ENCODE measurements at places on chromosomes 7 and 10.

- DNase-seq: no peak
These were observed 73.5 kb downstream of the KMT2C start for GRCh38 chr7:152362128-152362926.

DNA sequence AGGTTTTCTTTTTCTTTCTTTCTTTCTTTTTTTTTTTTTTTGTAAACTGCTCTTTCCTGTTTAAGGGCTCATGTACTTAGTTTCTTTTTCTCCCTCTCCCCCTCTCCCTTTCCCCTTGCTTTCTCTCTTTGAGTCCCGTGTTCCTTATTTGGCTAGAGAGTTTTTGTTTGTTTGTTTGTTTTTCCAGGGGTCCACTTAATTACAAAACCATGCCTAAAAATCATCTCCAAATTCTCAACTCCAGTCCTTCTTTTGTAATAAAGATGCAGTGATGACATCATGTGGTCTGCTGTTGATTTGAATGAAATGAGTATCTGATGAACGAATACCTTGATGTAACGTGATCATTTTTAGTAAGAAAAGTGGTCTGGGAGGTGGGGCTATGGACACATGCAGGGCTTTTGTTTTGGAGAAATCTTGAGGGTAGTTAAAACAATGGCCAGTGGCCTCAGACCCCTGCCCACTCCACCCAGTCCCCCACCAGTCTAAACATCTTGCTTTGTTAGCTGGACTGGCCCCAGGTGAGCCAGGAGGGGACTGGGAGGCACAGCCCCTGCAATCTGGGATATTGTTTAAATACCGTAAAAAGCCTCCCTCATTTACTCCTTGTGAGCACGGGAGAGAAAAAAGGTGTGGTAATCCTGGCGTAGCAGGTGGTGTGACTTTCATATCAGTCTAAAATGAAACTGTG lies 165.7 kb downstream of the LRMDA start:
- DNase-seq: no peak

DNA sequence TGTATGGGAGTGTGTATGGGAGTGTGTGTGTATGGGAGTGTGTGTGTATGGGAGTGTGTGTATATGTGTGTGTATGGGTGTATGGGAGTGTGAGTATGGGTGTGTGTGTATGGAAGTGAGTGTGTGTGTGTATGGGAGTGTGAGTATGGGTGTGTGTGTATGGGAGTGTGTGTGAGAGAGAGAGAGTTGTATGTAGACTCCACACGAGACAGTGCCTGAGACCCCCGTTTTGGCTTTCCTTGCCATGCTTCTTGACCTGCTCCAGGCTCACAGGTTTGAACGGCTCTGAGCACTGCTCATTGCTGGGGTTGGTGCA lies 49.7 kb downstream of the COL17A1 start:
- no peak for DNase-seq

GRCh38 chr10:127492607-127493250 lies 56.4 kb upstream of the NPS start:
- no peak for DNase-seq

- DNase-seq: no peak
These were observed 72.0 kb upstream of the FOXP2 start for GRCh38 chr7:114342431-114343179.

GRCh38 chr7:91636129-91636724 lies 244.3 kb downstream of the MTERF1 start:
- DNase-seq: no peak

- DNase-seq: no peak
These were observed 421.4 kb upstream of the MGMT start for GRCh38 chr10:129045599-129045998.

DNA sequence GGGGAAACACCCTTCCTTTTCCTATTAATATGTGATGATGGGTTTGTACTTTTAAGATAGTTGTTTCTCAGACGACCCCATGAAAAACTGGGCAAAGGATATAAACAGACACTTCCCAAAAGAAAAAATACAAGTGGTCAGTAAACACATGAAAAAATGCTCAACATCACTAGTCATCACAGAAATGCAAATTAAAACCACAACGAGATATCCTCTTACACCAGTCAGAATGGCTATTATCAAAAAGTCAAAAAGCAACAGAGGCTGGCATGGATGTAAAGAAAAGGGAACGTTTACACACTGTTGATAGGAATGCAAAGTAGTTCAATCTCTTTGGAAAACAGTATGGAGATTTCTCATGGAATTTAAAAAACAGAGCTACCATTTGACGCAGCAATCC lies 111.4 kb upstream of the ZEB1 start:
- no peak for DNase-seq

GRCh38 chr10:113347508-113347907 lies 205.3 kb upstream of the HABP2 start:
- no peak for DNase-seq

- no peak for DNase-seq
These were observed 34.3 kb downstream of the ABLIM1 start for GRCh38 chr10:114623661-114624294.

DNA sequence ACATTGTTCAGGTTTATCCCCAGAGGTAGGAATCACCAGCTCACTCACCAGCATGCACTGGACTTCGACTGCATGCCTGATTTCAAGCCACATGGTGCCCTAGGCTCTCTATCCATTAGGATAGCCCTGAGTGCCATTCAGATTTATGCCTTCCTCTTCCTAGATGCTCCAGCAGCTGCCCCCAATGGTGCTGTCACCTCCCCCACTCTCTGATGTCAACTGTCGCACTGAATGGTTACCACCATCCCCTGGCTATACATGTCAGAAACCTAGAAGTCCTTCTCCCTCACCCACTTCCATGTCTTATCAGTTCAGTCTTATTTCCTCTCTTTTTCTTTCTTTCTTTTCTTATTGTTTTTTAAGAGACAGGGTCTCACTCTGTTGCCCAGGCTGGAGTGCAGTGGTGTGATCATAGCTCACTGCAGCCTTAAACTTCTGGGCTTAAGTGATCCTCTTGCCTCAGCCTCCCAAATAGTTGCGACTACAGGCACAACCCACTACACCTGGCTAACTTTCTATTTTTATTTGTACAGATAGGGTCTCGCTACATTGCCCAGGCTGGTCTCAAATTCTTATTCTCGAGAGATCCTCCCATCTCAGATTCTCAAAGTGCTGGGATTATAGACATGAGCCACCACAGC lies 2.9 kb downstream of the SFXN4 start:
- DNase-seq: no peak

- DNase-seq: no peak
These were observed 192.6 kb upstream of the CCDC6 start for GRCh38 chr10:60098677-60099601.

GRCh38 chr7:143909863-143910262 lies 7.9 kb upstream of the TCAF1 start:
- no peak for DNase-seq

- DNase-seq: no peak
These were observed 80.6 kb upstream of the NAMPT start for GRCh38 chr7:106365252-106366005.

DNA sequence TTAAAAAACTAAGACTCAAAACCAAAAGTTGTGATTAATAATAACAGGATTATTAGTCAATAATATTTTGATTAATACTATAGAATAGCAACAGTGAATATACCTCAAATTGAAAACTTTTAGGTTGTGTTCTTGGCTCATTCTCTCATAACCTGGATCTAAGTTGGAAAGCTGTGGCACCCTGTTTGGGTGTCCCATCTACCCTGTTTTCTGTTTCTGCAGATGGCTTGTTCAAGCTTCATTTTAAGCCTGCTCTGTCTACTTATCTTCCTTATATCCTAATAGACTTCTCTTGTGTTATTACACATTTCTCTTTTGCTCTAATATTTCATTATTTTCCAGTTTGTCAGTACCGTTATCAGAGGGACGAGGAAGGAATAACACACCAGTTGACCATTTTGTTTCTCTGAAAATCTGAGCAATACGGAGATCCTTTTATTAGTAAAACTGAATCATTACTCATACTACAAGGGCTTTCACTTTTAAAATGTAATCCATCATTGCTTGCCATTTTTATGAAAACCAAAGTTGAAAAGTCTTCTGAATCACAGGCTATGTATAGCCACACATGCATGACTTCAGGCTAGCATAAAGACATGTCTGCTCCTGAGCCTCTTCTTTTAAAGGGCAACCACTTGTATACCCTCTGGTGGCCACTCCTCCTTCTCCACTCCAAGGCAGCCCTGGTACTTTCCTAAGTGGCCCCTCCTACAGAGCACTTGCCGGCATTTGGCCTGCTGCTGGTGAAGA lies 22.3 kb downstream of the COX15 start:
- no peak for DNase-seq

DNA sequence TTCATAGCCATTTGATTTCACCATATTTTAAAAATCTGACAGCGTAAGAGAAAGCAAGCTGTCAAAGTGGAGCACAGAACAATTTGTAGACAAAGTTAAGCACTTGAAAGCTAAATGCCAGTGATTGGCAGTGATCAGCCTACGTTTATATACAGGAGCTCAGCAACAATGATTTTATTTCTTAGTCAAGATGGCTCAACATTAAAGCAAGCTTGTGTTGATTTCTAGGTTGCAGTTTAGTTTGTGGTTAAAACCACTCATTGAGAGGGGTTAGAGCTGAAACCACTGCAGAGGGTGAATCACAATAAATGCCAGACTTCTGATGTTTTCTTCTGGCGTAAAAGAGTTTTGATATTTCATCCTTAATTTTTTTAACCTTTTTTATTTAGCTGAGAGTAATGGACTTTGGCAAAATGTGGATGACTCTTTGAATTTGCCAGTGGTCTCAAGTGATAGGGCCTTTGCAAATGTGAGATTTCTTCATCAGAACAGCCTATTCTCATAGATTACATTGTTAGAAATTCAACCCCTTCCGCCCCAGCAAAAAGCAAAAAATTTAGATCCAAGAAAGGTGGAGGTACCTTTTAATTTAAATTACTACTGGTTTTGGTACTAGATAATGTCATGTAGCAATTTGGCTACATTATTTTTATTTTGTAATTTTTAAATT lies 73.8 kb downstream of the SHOC2 start:
- DNase-seq: no peak

DNA sequence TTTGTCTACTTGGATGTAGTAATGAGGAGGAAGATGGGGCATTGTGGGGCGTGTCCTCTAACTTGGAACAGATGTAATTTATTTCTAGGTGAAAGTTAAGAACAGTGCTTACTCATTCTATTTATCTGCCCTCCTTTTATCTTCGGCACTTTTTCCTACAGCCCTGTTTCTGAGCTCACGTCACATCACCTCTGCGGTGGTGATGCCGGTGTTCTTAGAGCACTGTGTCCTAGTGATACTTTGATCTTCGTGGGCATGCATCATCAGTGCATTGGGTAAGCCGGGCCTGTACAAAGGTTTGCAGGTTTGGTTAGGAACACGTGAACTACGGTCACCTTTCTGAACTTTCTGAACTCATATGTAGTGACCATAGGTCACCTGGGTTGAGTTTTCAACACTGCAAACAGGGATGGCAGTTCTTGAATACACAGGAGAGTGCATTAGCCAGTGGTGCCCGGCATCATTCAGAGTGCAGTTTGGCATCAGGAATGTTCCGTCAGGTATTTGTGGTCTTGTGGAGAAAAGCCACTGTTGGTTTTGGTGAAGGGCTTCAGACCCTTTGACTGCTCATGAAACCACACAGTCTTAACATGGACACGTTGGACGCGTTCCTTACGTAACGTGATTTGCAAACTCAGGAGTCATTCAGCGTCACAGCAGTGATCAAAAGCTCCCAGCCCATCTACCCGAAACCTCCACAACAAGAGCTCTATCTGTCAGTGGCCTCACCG lies 5.6 kb downstream of the POR start:
- no peak for DNase-seq

GRCh38 chr10:91163269-91163868 lies 57.1 kb upstream of the PCGF5 start:
- DNase-seq: peak; percentile 76

DNA sequence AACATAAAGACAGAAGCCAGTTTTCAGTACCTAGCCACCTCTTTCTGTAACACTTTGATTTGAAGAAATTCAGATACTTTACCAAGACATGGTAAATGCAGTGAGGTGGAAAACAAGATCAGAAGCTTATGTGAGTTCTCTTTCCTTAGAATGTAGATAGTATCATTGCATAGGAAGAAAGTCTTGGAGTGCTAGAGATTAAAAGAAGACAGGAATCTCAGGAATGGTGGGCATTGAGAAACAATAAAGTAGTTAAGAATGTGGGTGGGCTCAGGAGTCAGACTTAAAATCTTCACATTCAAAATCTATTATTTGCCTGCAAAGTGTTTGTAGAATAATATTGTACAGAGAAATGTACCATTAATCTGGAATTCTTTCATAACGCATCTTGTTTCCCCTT lies 58.9 kb downstream of the POLL start:
- no peak for DNase-seq

DNA sequence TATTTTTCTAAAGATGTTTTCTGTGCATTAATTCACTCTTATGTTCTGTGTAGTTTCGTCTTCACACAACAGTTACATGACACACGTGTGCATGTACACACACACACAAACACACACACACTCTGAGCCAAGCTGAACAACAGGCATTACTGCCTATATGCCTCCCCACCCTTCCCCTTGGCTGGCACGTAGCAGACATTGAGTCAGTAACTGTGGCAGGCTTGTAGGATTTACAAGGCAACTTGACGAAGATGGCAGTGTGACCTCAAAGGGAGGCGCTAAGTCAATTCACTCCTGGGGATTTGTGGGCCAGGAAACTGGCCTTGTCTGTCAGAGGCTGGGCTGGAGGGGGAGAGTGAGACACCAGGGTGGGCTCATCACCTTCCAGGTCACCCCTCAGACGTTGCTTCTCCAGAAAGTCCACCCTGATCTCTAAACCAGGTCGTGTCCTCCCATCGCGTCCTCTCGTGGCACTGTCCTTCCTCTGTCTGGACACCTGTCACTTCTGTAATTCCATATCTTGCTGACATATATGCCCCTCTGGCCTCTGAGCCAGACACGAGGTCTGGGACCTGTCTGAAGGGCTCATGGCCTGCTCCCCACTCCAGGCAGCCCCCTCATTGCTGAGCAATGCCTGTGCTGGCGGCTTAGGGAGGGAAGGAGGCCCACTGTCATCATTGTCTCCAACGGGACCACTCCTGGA lies 41.1 kb upstream of the INPP5A start:
- DNase-seq: no peak

GRCh38 chr7:27244488-27245123 lies 2.0 kb downstream of the EVX1 start:
- DNase-seq: no peak

- no peak for DNase-seq
These were observed 59.9 kb downstream of the CH25H start for GRCh38 chr10:89147256-89147655.

- DNase-seq: no peak
These were observed 43.5 kb upstream of the LEP start for GRCh38 chr7:128197589-128197988.

GRCh38 chr10:80664071-80664680 lies 126.5 kb downstream of the SH2D4B start:
- DNase-seq: no peak

- no peak for DNase-seq
These were observed 20.9 kb downstream of the MAP3K8 start for GRCh38 chr10:30454744-30455510.

- DNase-seq: no peak
These were observed 54.1 kb downstream of the MTERF1 start for GRCh38 chr7:91826377-91826776.

GRCh38 chr10:74079028-74079935 lies 71.3 kb downstream of the AP3M1 start:
- DNase-seq: no peak

GRCh38 chr7:158779061-158780000 lies 50.0 kb downstream of the ESYT2 start:
- no peak for DNase-seq

- DNase-seq: no peak
These were observed 38.9 kb downstream of the NKX6-2 start for GRCh38 chr10:132746801-132747625.

All from effector CD8-positive, alpha-beta T cell (primary cell).